ENCODE measurements at places on chromosomes 5 and 9. TPM values are rescaled to one million over a fixed set of nuclear protein-coding genes. Genes with fewer than 3 reads are reported as not detected.

Gene IZUMO3
- not detected for polyA plus RNA-seq

Gene RASEF
- polyA plus RNA-seq: 0.43 TPM

Gene SLC25A48
- polyA plus RNA-seq: 0.19 TPM

Gene ZBED3
- polyA plus RNA-seq: 7.3 TPM

Gene GGTA1
- polyA plus RNA-seq: 9.1 TPM

Gene PCDHGA3
- 1.1 TPM for polyA plus RNA-seq

Gene KCNV2
- 0.27 TPM for polyA plus RNA-seq

Gene ADGRD2
- 0.08 TPM for polyA plus RNA-seq

GRCh38 chr9:87602933-87603643 lies 105.4 kb downstream of the DAPK1 start:
- DNase-seq: no peak

GRCh38 chr9:94100152-94100879 lies 16.1 kb downstream of the PTPDC1 start:
- no peak for DNase-seq

- no peak for DNase-seq
Measured at GRCh38 chr9:116592970-116593369, 94.1 kb upstream of the TRIM32 start.

DNA sequence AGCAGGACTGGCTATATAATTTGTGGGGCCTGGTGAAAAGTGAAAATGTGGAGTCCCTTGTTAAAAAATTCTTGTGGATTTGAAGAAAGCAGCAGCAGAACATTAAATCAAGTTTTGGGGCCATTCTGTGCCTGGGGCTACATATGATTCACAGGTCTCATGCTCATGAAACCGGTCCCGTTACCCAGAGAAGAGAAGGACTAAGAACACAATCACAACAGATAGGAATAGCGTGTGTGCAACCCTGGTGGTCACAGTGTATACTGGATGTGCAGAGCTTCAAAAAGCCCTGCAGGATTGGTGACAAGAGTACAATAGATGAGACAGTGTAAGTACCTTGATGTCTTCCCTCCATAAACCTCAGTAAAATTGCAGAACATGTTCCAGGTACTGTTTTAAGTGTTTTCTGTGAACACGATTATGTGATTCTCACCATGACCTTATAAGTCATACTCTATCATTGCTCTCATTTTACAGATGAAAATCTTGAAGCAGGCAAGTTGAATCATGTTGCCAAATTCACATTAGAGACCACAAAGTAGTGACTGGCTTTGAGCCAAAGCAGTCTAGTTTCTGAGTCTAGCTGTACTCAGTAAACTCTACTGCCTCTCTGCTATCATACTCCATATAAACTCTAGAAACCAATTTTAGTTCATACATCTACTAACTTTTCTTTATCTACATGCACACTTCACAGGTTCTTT lies 636.5 kb downstream of the TAF11L14 start:
- DNase-seq: peak; percentile 5

- DNase-seq: no peak
Measured at GRCh38 chr5:110496276-110496675, 230.2 kb downstream of the TMEM232 start.

DNA sequence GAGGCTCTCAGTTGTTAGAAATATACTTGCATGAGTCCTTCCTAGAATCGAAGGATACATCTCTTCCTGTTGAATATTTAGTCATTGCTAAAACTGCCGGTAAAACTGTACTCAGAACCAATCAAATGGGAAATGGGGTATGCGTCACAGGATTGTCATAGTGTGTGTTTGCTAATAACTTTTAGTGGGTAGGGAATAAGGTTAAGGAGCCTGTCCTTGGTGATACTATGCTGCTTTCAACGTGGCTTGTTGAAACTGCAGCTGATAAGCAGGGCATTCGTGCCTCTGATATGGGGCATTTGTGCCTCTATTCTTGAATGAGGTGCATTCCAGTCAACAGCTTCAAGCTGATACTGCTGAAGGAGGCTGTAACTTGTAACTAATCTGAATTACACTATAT lies 26.6 kb downstream of the HABP4 start:
- no peak for DNase-seq

GRCh38 chr5:80387063-80387768 lies 20.6 kb upstream of the ZFYVE16 start:
- DNase-seq: no peak

DNA sequence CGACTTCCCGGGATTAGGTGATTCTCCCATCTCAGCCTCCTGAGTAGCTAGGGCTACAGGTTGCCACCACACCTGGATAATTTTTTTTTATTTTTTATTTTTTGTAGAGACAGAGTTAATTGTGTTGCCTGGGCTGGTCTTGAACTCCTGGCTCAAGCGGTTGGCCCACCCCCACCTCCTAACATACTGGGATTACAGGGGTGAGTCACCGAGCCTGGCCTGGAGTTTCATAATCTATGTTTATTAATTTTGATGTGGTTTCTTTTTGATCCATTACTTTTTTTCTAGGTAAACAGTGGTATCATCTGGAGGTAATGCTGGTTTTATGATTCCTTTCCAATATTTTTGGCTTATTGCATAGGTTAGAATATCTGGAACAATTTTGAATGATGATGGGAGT lies 54.2 kb downstream of the KIAA1958 start:
- DNase-seq: no peak

DNA sequence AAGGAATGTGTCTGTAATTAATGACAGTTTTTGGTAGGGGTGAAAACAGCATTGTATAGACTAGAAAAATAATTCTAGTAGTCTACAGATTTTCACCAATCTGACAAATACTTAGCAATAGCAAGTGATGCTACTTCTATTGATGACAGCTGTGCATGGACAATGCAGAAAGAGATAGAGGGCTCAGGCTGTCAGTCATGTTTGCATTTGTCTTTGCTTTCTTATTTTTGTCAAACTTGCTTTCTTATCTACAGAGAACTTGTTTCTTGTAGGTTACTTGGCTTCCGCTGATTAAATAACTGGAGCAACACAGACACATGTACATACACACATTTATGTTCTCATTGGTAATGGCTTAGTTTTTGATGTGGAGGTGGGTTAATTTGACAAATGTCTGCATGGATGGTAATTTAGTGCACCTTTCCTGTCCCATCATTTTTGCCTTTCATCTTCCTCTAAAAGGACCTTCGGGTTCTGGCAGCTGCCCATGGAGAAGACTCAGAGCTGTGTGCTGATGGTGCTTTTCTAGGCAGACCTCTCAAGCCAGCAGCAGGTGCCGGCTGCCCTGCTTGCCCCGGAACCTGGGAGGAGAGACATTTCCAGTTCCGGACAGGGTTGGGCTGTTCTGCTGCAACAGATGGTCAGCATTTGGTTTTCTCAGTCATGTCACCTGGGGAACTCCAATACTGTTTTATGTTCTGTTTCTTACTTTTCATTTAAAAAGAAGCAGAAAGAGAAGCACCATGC lies 28.8 kb downstream of the CAMK4 start:
- DNase-seq: no peak

- DNase-seq: peak; percentile 43
Measured at GRCh38 chr5:175729829-175730277, 72.0 kb downstream of the HRH2 start.

DNA sequence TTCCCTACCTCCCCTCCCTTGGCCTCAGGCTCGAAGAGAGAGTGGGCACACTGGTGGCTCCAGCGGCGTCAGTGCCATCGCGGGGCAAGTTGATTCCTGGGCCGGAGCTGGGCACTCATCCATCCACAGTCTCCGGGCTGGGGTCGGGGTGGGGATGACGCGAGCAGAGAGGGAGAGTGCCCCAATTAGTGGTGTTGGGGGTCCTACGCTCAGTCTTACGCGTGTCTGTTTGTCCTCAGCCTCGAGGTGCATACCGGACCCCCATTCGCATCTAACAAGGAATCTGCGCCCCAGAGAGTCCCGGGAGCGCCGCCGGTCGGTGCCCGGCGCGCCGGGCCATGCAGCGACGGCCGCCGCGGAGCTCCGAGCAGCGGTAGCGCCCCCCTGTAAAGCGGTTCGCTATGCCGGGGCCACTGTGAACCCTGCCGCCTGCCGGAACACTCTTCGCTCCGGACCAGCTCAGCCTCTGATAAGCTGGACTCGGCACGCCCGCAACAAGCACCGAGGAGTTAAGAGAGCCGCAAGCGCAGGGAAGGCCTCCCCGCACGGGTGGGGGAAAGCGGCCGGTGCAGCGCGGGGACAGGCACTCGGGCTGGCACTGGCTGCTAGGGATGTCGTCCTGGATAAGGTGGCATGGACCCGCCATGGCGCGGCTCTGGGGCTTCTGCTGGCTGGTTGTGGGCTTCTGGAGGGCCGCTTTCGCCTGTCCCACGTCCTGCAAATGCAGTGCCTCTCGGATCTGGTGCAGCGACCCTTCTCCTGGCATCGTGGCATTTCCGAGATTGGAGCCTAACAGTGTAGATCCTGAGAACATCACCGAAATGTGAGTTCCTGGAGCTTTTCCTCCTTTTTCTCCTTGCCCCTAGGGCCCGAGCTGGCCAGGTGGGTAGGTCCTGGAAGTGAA lies 861 bp downstream of the NTRK2 start:
- no peak for DNase-seq

DNA sequence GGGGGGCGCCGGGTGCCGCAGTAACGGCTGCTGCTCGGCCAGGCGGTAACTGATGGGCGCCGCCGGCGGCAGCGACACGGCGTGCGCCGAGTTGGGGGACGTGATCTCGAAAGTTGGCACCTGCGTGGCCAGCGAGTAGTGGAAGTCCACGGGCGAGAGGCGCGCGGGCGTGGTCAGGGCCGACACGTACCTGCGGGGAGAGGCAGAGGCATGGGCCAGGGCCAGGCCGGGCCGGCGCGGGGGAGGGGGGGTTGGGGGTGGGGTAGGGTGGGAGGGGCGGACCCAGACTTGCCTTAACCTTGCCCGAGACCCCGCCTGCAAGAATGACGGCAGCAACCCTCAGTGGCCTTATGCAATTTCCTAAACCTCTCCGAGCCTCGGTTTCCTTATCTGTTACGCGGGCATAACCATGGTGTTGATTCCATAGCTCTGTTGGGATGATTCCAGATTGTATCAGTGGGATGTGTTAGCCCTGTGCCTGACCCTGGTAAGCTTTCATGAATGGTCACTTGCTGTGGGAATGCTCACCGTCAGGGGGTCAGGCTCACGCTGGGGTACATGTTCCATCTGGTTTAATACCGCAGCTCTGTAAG lies 53.0 kb downstream of the PSD2 start:
- DNase-seq: no peak

GRCh38 chr9:4762886-4763541 lies 22.0 kb upstream of the AK3 start:
- no peak for DNase-seq

GRCh38 chr9:127930231-127931091 lies at the start of gene PIP5KL1:
PIP5KL1 (minus strand) TSS chr9:127930777; CDS start chr9:127930752, 25 bp downstream.
- no peak for DNase-seq

- DNase-seq: no peak
Measured at GRCh38 chr9:117777823-117778222, 73.6 kb downstream of the TLR4 start.

GRCh38 chr5:102670224-102670836 lies 84.8 kb upstream of the PAM start:
- no peak for DNase-seq

DNA sequence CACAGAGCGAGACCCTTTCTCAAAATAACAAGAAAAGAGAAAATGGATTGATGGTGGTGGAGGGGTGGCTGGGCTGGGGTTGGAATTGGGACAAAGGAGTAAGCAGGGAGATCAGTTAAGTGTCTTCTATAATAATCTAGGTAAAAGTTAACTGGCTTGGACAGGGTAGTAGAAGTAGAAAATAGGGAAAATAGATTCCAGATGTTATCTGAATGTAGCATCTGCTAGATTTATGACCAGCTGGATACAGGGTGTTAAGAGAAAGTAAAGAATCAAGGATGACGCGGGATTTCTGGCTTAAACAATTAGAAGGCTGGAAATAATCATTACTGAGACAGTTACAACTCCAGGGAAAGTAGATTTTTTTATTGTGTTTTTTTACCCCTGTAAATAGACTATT lies 13.0 kb downstream of the PPP6C start:
- DNase-seq: no peak

GRCh38 chr9:19600538-19600937 lies 188.3 kb downstream of the SLC24A2 start:
- no peak for DNase-seq

DNA sequence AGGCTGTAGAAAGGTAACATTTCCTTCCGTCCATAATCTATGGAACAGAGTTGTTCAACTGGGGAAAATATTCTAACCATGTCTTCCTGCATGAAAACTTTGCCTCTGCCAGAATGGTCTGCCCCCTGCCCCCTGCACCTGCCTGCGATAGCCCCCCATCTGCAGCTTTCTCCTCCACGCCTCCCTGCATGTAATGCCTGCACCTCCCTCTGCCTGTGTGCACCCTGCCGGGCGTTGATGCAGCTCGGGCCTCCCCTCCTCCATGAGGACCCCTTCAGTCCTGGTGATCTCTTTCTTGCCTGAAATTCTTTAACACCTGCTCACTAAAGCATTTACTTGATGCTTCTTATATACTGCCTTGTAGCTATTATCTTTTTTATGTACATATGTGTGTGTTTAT lies 266.2 kb downstream of the ARHGEF28 start:
- no peak for DNase-seq

- DNase-seq: no peak
Measured at GRCh38 chr5:175377816-175378215, 66.2 kb downstream of the DRD1 start.

DNA sequence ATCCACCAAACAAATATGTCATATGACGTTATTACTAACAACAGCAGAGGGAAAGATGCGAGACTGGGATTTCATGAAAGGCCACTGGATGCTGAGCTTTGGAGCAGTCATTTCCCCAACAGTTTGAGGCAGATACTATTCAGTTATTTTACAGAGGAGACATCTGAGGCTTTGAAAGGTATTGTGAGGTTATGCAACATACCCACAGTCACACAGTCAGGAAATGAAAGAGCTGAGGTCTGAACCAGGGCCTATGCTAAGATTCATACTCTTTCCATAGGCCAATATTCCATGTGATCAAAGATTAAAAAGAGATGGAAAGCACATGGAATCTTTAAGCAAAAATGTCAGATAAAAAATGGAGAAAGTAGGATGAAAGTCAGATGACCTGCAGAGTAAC lies 63.0 kb downstream of the LPAR1 start:
- no peak for DNase-seq

DNA sequence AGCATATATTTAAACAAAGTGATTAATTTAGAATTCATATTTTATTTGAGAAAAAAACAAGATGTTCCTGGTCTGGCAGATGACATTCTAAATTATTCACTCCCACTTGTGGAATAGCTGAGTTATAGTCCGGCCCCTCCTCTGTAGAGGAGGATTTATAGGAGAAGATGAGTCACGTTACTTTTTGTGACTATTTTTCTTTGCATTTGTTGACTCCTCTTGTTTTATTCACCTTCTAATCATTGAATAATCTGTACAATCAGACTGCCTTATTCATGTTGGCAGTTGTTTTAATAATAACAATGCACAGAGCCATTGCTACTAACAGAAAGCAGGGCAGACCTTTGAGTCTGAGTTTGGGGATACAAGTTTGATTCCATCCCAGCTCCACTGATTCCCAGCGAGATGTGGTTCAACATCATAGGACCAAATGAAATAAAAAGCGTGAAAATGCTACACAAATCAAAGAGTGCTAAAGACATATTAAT lies 23.2 kb downstream of the DOCK8 start:
- DNase-seq: no peak

- no peak for DNase-seq
Measured at GRCh38 chr5:173768891-173769290, 119.3 kb upstream of the CPEB4 start.

GRCh38 chr5:166493040-166493439 lies 1798.4 kb upstream of the WWC1 start:
- no peak for DNase-seq

- no peak for DNase-seq
Measured at GRCh38 chr9:99057665-99058625, 47.0 kb upstream of the TGFBR1 start.

- no peak for DNase-seq
Measured at GRCh38 chr5:39323542-39323941, 40.8 kb downstream of the C9 start.
